Upper lobe of right lung (tissue), 1 donor: ENCODE measurements at places on chromosomes 3 and 15.
A peak's percentile ranks its signal among the peaks of the same experiment; 100 is the strongest.

- DNase-seq, result no peak
These were observed 149.0 kb downstream of the CBLB start for GRCh38 chr3:105719791-105720190.

DNA sequence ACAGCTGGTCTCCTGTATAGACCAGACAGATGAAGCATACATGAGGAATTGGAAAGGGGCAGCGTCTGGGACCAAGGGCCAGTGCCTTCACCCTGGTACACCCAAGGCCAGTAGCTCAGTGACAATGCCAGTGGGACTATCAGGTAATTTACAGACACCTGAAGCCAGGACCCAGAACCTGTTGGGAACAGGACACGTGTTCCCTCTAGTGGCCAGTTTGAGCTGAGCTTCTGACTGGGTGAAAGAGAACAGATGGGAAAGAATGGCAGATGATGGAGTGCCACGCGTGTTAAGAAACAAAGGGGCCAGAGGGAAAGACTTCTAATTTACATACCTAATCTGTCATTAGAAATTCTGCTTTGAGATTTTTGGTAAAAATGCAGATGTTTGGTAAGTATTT is 5.1 kb upstream of the SLC25A38 start:
- DNase-seq, result no peak

DNA sequence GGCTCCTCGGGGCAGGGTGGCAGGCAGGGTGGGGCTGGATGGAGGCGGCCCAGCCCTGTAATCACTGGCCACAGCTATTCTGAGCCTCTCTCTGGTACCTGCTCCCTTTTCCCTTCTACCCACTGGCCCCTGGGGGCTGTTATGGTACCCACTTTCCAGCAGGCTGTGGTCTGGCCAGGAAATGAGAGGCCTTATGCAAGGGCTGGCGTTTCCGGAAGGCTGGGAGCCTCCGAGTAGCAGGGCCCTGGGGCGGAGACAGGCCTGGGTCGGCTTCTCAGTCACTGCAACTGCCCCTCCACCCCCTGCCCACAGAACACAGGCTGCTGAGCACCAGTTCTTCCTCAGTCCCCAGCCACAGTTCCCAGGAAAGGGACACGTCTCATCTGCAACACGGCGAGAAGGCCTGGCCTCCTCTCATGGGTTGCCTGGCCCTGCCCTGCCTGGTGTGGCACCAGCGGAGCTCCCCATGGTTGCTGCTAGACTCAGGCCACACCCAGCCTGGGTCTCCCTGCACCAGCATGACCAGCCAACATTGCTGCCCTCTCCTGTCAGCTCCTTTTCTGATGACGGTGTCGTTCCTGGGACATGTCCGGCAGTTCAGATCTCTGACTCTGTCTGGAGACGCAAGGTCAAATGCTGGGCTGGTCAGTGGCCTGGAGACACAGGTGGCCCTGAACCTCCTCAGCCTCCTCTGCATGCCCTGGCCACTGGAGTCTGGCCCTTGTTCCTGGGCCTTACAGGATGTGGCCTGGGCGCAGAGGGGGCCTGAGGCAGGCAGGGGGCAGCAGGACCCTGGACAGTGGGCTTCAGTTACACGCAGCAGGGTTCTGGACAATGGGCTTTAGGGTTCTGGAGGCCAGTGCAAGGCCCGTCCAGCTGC is 6.5 kb downstream of the CHST13 start:
- peak; percentile 72 for DNase-seq

- no peak for DNase-seq
These were observed 311.5 kb downstream of the CACNA2D3 start for GRCh38 chr3:54433846-54434245.

DNA sequence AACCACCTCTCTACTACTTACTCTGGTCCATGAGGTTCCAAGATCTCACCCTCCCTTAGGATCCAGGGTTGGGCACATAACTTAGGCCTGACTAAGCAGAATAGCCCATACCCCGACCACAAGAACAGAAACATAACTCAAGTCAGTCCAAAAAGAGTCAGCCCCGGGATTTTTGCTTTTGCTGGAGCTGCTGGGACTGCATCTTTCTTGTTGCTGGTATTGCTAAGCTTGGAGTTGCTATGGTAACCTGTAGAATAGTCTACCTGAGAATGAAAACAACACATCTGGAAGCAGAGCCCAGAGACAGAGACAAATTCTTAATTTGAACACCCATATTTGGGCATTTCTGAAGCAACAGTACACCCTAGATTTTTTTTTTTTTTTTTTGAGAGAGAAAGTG is 6.5 kb downstream of the RUBCN start:
- DNase-seq, result no peak
